A172 (cell line): ENCODE measurements at places on chromosomes 4 and X.

- DNase-seq: no peak
Observed at GRCh38 chr4:6779667-6780565, 2.6 kb upstream of the KIAA0232 start.

GRCh38 chr4:57280481-57280880, 170.3 kb upstream of the IGFBP7 start:
- DNase-seq: no peak

DNA sequence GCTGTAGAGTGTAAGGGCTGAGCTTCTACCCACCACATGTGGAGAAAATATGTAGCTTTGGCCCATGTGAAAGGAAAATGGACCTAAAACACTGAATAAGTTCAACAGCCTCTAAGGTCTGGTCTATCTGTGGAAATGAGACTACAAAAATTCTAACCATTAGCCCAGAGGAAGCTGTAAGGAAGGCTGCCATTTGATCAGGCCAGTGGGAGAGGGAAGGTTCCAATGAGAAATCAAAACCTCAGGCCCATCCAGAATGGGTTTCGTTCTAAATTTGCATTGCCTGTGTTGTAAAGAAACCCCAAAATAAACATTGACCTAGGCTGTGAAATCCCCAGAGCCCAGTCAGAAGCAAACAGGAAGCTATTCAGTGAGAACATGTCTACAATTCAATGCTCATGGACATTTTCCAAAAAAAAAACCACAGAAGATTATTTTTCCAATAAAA, 320.4 kb upstream of the SLC7A11 start:
- DNase-seq: peak; percentile 18

GRCh38 chrX:38036466-38036865, 30.1 kb downstream of the SYTL5 start:
- DNase-seq: no peak
